Cardiac muscle cell (in vitro differentiated cells and primary cell): ENCODE measurements at places on chromosomes 7 and 10.
A peak's percentile ranks its signal among the peaks of the same experiment; 100 is the strongest.

- no peak for DNase-seq
These were observed 273.1 kb downstream of the XPNPEP1 start for GRCh38 chr10:109650228-109650627.

DNA sequence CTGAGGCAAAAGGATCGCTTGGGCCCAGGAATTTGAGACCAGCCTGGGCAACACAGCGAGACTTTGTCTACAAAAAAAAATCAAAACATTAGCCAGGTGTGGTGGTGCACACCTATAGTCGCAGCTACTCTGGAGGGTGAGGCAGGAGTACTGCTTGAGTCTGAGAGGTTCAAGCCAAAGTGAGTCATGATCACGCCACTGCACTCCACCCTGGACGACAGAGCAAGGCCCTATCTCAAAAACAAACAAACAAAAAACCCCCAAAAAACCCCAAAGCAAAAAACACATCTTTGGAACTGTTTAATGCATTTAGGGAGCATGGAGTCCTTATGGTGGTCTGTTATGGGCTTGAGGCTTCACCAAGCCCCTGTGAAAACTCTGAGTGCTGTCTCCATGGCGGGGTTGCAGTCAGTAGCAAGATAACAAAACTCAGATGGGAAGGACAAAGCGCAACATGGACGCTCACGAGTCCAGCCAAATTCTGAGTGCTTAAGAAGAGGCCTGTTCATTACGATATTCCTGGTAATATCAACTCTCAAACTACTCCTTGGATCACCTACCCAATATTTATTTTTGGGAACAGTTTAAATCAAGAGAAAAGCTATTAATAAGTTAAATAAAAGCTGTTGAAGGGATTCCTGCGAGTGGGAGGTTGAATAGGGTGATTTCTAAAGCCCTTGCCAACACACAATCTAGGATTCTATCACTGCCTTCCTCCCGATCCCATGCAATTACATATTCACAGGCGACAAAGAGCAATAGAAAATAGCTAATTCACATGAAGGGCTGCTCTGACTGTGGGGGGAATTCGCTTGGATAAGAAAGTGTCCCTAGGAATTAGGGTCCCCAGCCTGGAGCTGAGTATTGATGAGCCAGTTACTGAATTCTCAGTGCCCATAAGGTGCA lies 123.3 kb downstream of the HIPK2 start:
- DNase-seq: no peak

DNA sequence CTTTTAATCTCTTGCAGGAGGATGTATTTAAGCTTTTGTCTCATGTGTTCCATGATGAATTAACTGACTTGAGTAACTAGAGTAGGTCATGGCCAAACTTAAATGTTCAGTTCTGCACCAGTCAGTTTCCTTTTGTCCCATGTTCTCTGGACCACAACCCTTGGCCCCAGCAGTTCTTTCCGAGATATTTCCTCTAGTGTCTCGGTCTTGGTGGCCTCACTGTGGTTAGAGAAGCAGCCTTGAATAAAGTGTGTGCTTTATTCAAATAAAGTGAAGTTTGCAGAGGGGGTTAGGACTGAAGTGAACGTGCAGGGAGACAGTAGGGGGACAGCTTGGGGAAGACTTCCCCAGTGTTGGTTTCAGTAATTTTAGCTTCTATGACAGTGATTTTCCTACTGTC lies 9.3 kb downstream of the ZNF212 start:
- DNase-seq: no peak

DNA sequence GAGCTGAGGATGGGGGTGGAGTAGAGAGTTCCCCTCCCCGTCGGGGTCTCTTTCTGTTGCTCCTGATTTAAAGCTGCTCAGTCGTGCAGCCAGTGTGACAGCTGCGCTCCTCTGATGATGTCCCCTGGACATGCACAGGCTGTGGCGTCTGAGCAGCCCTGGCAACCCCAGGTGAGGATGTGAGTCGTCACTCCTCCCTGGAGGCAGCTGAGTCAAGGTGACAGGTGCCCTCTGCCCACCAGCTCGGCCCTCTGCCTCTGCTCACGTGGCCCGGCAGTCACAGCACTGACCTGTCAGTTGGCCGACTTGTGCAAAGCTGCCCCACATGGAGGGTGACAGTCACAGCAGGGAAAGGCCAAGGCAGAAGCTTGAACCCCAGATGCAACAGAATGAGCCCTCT lies 33.9 kb downstream of the ANXA8 start:
- no peak for DNase-seq

DNA sequence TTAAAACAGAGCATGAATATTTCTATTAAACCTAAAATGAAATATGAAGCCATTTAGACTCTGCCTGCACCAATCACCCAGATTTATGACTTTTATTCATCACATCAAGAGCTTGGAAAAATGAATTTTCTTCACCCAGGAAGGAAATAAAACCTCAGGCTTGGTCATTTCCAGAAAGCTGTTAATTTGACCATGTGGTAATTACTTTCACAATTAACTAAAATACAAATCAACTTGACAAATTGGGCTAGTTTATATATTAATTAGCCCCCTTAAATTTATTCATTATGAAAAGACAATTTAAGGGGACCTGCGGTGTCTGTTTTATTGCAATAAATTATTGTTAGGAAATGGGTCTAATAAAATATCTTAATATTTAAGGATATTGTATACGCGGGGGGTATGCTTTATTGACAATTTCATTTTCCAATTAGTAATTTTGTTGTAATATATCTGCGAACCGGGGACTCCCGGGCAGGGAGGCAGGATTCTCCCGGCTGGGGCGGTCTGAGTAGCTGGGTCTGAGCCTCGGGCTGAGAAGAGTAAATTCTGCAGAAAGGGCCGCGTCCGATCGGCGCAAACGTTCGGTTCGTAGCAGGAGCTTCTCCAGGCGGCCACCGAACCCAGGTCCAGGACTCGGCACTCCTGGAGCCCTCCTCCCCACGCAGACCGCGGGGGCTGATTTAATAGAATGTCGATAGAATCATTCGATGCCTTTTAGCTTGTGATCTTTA lies 9.4 kb upstream of the MNX1 start:
- no peak for DNase-seq

- DNase-seq: no peak
These were observed 39.8 kb downstream of the CAMK2B start for GRCh38 chr7:44285561-44285960.

DNA sequence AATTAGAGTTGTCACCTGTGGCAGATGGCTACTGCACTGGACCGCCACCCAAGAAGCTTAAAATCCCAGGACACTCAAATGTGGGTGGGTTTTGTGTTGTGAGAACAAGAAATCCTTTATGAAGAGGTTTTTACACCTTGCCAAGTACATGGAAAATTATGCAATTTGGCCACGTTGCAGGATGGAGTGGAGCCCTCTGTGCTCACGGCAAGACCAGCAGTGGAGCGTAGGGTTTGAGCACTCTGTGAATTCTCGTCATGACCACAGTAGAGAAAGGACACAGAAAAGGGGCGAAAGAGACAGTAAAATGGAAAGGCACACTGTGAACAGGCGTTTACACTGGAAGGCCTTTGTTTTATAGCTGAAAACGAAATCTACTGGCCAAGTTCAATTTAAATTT lies 222.6 kb downstream of the ADARB2 start:
- no peak for DNase-seq

DNA sequence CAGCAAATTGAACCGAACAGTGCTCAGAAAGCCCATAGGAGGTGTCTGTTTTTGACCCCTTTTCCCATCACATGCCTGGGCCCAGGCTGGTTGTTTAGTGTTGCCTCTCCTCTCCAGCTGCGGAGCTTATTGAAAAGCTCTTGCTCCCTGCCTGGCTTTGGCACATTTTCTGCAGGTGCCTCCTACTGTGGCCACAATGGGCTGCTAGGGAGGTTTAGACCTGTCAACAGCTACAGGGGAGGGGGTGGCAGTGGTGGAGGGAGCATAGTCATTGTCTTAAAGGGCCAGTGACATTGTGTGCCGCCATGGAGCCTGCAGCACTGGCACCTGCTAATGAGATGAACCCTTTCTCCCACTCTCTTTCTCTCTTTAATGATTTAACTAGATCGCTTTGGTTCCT lies 13.2 kb upstream of the ENO4 start:
- peak; percentile 61 for DNase-seq

GRCh38 chr7:132560825-132561529 lies 15.3 kb downstream of the PLXNA4 start:
- no peak for DNase-seq

- DNase-seq: peak; percentile 94
These were observed 2.9 kb downstream of the DEPP1 start for GRCh38 chr10:44975431-44976331.

- DNase-seq: no peak
These were observed 184.9 kb upstream of the MKI67 start for GRCh38 chr10:128310971-128311658.

GRCh38 chr10:101330631-101331225 lies 23.2 kb upstream of the BTRC start:
- DNase-seq: peak; percentile 66

GRCh38 chr7:1090686-1091643 lies 3.1 kb downstream of the GPER1 start:
- no peak for DNase-seq

DNA sequence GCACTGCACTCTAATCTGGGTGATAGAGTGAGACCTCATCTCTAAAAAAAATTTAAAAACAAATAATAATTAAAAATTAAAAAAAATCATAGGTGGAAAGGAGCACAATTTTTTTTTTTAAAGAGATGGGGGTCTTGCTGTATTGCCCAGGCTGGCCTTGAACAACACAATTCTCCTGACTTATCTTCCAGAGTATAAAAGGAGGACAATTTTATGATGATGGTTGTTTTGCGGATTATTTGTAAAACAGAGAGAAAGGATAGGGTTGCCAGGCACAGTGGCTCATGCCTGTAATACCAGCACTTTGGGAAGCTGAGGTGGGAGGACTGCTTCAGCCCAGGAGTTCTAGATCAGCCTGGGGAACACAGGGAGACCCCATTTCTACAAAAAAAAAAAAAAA lies 5.0 kb downstream of the ACTR1A start:
- no peak for DNase-seq

DNA sequence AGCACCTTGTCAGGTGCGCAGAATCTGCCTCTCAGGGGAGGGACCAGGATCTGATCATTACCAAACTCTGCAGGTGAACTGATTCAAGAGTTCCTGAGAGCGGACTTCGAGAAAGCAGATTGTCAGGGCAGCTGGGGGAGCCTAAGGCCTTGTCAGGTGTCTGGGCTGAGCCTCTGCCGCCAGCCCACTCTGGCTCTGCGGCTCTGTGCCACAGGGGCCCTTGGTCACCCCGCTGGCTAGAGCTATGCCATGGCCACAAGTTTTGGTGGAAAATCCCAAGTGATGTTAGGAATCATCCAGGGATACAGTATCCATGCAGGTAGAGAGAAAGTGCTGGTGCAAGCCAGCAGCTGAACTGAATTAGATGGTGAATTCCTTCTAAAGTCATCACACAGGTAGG lies 4.2 kb downstream of the ADAMTS14 start:
- no peak for DNase-seq

- DNase-seq: peak; percentile 68
These were observed 249.9 kb downstream of the IPMK start for GRCh38 chr10:58017719-58018367.

GRCh38 chr7:77258593-77258992 lies 59.0 kb upstream of the FGL2 start:
- no peak for DNase-seq

DNA sequence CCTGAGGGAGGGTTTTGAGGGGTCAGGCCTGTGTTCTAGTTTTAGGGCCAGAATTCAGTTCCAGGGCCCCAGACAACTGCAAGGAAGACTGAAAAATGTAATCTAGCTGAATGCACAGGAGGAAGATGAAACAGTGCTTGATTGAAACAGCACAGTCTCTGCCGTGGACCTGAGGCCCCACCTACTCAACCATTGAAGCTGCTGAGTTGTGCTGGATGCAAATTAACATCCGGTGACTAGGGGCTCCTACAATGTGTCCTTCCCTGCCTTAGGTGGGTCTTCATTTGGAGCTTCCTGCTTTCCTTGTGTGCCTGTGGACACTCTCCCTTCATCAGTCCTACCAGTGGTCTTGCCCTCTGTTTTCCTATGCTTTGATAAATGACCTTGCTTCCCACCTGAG lies 5.7 kb downstream of the GLRX3 start:
- DNase-seq: no peak

GRCh38 chr10:57973451-57973850 lies 294.2 kb downstream of the IPMK start:
- no peak for DNase-seq

DNA sequence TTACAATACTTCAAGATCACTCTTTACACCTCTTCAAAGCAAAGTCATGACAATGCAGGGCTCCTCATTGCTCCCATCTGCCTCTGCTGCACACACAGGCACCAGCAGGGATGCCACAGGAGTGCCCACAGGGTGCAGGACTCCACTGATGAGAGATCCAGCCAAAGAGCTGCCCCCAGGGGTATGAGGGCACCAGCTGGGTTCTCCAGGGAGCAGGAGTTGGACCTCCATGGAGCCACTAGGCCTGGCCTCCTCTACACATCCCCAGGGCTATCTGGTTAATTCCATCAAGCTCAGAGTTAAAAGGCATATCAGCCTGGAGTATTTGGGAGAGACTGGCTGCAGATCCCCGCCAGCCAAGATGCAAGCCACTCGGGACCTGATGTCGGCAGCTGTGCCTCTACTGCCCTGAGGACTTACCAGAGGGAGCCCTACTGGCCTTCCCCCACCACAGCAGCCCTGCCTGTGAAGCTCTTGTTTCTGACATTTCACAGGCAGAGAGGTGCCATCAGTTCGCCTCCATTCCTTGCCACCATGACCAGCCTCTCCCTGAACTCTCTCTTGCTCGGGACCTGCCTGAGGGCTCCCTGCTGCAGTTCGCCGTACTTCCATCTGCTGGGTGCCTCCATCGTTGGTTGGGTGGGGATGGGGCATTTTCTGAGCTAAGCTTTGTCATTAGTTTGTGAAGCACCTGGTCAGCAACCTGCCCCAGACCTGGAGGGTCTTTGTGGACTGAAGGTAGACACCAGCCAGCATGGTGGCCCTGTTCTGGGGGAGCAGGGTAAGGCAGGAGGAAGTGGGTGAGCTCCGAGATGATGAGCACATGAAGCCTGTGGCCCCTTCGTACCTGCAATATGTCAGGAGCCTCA lies 12.5 kb upstream of the TRIM8 start:
- DNase-seq: no peak

- DNase-seq: peak; percentile 60
These were observed 630 bp downstream of the RSBN1L start for GRCh38 chr7:77696643-77697534.

GRCh38 chr10:75648351-75648750 lies 216.9 kb downstream of the LRMDA start:
- DNase-seq: no peak
